ENCODE measurements at places on chromosomes 7 and 10. TPM values are rescaled to one million over a fixed set of nuclear protein-coding genes. Genes with fewer than 3 reads are reported as not detected.

The THSD7A gene
- 0.68 TPM for total RNA-seq

The INMT gene
- total RNA-seq = 3.5 TPM

The ACSM6 gene
- 0.14 TPM for total RNA-seq

The CLEC5A gene
- not detected for total RNA-seq

The EN2 gene
- total RNA-seq = not detected

The AOAH gene
- not detected for total RNA-seq

The CYP3A4 gene
- total RNA-seq = 0.33 TPM

The RSPH10B2 gene
- 0.44 TPM for total RNA-seq

GRCh38 chr7:27944643-27945042 is 204.7 kb downstream of the TAX1BP1 start:
- H3K27me3 ChIP-seq = no peaks in the 10 kb centered on the region
- H3K4me3 ChIP-seq = no peak overlapping the region
- no peaks in the 10 kb centered on the region for H3K4me1 ChIP-seq
- no peak overlapping the region for H3K27ac ChIP-seq
- no peak for DNase-seq
- H3K36me3 ChIP-seq = no peaks in the 10 kb centered on the region

DNA sequence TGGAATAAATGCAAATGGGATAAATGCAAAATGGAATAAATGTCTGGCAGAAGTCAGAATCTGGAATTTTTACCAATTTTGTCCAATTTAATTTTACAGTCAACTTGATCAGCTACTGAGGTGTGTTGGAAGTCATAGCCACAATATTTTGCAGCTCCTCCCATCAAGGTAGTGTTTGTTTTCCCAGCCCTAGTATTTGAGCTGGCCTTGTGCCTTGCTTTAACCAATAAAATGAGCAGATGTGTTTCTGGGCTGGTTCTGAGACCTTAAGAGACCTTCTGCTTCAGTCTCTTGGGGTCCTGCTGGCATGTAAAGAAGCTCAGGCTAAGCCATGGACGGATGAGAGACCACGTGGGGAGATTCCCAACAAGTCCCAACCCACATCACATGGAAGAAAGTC is 42.7 kb upstream of the RSBN1L start:
- H3K27me3 ChIP-seq = no peaks in the 10 kb centered on the region
- H3K36me3 ChIP-seq = peaks cover 22% of the 10 kb centered on the region
- H3K4me3 ChIP-seq = no peak overlapping the region
- no peak for DNase-seq
- H3K27ac ChIP-seq = no peak overlapping the region

GRCh38 chr7:106870983-106871410 is 5.9 kb downstream of the PIK3CG start:
- H3K4me1 ChIP-seq = no peaks in the 10 kb centered on the region
- no peak overlapping the region for H3K27ac ChIP-seq
- no peak overlapping the region for H3K4me3 ChIP-seq
- DNase-seq = no peak
- peaks cover 3% of the 10 kb centered on the region for H3K36me3 ChIP-seq

DNA sequence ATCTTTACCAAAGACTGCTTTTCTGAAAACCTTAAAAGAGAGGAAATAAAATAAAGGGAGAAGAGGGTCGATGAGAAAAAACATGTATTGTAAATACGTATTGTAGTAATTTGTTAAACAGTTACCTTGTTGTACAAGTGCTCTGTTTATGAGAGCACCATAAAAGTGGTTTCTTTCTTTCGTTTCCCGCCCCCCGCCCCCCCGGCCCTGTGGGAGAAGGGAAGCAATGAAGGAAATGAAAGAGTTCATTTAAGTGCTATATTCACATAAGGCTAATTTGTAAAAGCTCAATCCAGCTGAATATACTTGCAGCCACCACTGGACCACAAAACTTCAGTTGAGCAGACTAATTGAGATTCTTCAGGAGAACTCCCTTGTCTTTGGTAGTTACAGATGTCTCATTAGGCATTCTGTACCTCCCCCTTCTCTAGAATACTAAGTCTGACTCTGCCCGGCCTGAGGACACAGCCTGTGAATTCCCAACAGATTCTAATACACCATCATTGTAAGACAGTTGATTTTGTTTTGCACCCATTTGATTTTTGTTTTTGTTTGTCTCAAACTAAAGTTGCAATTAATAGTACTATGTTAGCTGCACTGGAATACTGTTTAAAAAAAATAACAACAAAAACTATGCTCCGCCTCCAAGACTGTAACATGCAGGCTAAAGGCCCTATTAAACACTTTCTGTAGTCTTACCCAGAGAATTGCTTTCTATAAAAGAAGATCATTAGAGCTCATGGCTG is 124.9 kb downstream of the ARHGAP12 start:
- H3K4me1 ChIP-seq = peaks cover 6% of the 10 kb centered on the region
- H3K27ac ChIP-seq = no peak overlapping the region
- no peak overlapping the region for H3K4me3 ChIP-seq
- no peak for DNase-seq

- DNase-seq = no peak
- H3K4me1 ChIP-seq = peaks cover 11% of the 10 kb centered on the region
- H3K36me3 ChIP-seq = no peaks in the 10 kb centered on the region
- H3K27me3 ChIP-seq = peaks cover 20% of the 10 kb centered on the region
These were observed 483.9 kb upstream of the AUTS2 start for GRCh38 chr7:69114374-69114773.

DNA sequence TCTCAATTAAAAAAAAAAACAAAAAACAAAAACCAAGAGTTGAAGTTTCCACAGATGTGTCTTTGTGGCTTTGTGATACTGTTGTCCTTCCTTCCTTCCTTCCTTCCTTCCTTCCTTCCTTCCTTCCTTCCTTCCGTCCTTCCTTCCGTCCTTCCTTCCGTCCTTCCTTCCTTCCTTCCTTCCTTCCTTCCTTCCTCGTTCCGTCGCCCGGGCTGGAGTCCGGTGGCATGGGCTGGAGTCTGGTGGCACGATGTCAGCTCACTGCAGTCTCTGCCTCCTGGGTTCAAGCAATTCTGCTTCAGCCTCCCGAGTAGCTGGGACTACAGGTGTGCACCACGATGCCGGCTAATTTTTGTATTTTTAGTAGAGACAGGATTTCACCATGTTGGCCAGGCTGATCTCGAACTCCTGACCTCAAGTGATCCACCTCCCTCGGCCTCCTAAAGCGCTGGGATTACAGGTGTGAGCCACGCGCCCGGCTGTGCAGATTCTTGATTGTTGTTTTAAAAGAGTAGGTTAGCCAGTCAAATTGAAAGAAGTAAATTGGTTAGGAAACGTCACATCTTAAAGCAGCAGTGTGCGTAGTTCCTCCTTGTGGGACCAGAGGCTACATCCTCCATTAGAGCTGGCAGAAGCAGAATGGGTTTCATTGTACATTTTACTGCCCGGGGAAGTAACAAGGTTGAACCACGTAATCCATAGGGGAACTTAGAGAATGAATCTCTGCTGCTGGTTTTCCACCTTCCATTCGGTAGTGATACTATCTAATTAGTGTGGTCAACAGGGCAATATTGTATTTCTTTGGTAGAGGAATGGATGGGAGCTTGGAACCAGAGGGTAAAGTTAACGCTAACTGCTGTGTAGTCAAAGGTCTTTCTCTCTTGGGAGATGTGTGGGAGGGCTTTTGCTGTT is 20.6 kb downstream of the DNAJB6 start:
- peak overlapping the region; percentile 91 for H3K27ac ChIP-seq
- H3K4me1 ChIP-seq = peaks cover 73% of the 10 kb centered on the region
- H3K4me3 ChIP-seq = no peak overlapping the region
- H3K36me3 ChIP-seq = peaks cover 51% of the 10 kb centered on the region

DNA sequence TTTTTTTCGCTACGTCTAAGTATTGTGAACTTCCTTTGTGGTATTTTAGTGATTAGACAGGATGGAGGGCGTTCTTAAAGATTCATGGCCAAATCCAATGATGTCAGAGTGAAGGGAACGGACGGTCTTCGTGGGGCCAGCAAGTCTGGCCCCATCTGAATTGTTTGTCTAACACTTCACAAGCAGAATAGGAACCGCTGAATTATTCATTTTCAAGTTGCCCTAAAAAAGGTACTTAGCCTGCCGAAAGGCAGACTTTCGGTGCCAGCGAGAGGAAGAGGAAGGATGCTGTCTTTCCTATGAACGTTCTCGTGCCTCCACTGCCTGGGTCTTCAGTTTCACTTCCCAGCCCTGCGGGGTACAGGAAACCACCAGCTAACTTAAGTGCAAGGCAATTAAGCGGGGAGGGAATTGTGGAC is 145.7 kb upstream of the SH2B2 start:
- no peak overlapping the region for H3K4me3 ChIP-seq
- peaks cover 31% of the 10 kb centered on the region for H3K36me3 ChIP-seq
- peaks cover 6% of the 10 kb centered on the region for H3K4me1 ChIP-seq
- no peak for DNase-seq
- H3K27ac ChIP-seq = peak overlapping the region; percentile 50

GRCh38 chr10:49068672-49069217 is 46.6 kb downstream of the VSTM4 start:
- DNase-seq = no peak
- H3K4me1 ChIP-seq = no peaks in the 10 kb centered on the region
- no peak overlapping the region for H3K27ac ChIP-seq
- no peaks in the 10 kb centered on the region for H3K27me3 ChIP-seq

GRCh38 chr7:51785171-51785570 is 468.6 kb upstream of the COBL start:
- no peak overlapping the region for H3K4me3 ChIP-seq
- peaks cover 5% of the 10 kb centered on the region for H3K4me1 ChIP-seq
- peaks cover 3% of the 10 kb centered on the region for H3K36me3 ChIP-seq
- H3K27ac ChIP-seq = no peak overlapping the region
- H3K27me3 ChIP-seq = no peaks in the 10 kb centered on the region

GRCh38 chr10:75910032-75910431 is 478.6 kb downstream of the LRMDA start:
- H3K27ac ChIP-seq = no peak overlapping the region
- H3K4me1 ChIP-seq = peaks cover 3% of the 10 kb centered on the region
- no peaks in the 10 kb centered on the region for H3K36me3 ChIP-seq
- H3K27me3 ChIP-seq = no peaks in the 10 kb centered on the region
- no peak overlapping the region for H3K4me3 ChIP-seq
- no peak for DNase-seq

DNA sequence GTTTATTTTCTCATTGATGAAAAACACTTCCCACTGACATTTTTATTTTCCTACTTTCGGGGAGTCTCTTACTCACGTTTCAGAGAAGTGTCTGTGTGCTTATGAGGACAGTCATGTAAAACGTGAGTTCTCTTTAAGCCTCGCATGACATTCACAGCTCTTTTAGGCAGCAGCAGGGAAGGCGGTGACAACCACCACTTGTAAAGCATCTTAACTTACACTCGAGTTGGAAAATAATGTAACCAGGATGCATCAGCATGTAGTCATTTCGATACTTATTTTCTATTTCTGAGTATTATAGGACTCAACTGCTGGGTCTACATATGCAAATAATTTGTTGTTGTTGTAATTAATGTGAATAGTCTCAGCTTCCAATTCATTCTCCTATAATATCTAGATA is 153.6 kb downstream of the SEMA3D start:
- H3K36me3 ChIP-seq = no peaks in the 10 kb centered on the region
- no peak overlapping the region for H3K4me3 ChIP-seq
- no peaks in the 10 kb centered on the region for H3K27me3 ChIP-seq
- DNase-seq = no peak

DNA sequence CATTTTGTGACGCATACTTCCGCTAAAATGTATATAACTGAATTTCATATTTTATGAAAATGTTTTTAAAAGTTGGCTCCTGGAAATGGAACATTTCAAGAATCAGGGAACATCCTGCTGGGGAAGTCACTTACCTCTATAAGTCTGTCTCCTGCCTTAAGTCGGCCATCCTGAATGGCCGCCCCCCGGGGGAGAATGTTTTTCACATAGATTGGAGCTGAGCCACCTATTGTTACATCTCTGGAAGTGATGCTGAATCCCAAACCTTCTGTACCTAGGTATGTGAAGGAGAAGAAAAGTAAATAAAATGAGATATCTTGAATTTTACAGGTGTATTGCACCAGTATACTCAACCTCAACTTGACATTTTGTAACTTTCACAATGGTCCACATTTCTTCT is 437.3 kb downstream of the PARD3 start:
- peaks cover 5% of the 10 kb centered on the region for H3K36me3 ChIP-seq
- no peak overlapping the region for H3K27ac ChIP-seq
- no peaks in the 10 kb centered on the region for H3K27me3 ChIP-seq
- DNase-seq = no peak

DNA sequence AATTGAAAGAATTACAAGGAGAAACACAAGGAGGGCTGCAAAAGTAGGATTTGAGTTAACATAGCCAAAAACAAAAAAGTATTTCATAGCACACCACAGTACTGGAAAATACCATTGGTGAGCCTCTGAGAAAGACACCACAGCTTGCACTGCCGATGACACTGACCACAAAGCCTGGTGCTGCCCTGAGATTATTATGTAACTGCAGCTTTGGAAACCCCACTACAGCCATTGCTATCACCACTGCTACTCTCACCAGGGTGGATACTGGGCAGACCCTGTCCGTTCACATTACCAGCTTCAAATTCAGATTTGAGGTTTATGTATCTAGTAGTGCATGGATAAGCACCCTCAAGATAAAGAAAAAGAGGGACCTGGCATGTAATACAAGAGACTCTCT is 1246.7 kb upstream of the SORCS1 start:
- H3K27me3 ChIP-seq = no peaks in the 10 kb centered on the region
- no peak for DNase-seq
- no peak overlapping the region for H3K4me3 ChIP-seq
- no peaks in the 10 kb centered on the region for H3K36me3 ChIP-seq
- no peak overlapping the region for H3K27ac ChIP-seq

DNA sequence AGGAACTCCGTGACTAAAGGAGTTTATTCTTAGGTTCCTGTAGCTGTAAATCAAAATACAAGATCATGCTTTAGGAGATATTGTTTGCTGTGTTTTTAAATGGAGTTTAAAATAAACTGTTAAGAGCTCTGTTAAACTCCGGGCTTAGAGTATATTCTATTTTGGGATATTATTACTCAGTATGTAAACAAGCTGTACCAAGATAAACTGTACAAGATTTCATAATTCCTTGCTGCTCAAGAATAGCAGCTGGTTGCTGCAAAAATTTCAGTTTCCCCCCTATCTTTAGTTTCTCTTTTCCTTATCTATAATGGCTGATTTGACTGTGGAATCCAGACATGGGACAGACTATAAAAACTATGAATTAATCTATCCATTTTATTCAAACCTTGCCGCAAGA is 215.7 kb downstream of the HTR7 start:
- no peak overlapping the region for H3K4me3 ChIP-seq
- H3K27ac ChIP-seq = no peak overlapping the region
- H3K27me3 ChIP-seq = no peaks in the 10 kb centered on the region

- peaks cover 10% of the 10 kb centered on the region for H3K36me3 ChIP-seq
- no peak overlapping the region for H3K27ac ChIP-seq
- H3K4me3 ChIP-seq = no peak overlapping the region
- peaks cover 3% of the 10 kb centered on the region for H3K27me3 ChIP-seq
- peaks cover 17% of the 10 kb centered on the region for H3K4me1 ChIP-seq
These were observed 445.1 kb downstream of the PLXNA4 start for GRCh38 chr7:132131196-132131595.

DNA sequence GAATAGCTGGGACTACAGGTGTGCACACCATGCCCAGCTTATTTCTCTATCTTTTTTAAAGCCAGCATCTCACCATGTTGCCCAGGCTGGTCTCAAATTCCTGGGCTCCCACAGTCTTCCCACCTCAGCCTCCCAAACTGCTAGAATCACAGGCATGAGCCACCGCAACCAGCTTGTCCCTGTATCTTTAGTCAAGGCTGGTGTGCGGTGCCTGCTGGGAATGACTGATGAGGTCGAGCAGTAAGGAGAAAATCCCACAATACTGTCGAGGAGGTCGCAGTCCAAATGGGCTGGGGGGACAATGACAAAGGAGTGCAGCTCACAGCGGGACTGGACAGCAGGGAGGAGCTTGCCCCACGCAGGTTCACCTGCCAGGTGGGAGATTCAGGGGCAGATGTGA is 50.2 kb upstream of the CALN1 start:
- no peak overlapping the region for H3K27ac ChIP-seq
- H3K4me3 ChIP-seq = no peak overlapping the region
- DNase-seq = no peak
- H3K27me3 ChIP-seq = no peaks in the 10 kb centered on the region
